ENCODE measurements at places on chromosomes 2 and 18.

DNA sequence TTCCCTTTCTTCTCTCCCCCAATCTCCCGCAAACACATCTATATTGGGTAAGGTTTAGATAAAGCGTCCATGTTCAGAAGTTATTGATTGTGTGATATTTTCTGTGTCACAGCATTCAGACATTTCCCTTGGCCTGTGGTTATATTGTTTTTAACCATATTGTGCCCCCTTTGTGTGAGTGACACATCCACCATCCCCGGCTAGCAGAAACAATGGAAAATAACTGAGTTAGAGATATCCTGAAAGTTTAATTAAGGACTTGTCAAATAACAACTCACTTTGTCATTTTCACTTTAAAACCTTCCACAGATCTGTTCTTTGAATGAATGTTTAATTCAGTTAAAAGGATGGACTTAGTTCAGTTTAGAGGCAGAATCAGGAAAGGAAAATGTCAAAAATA lies 151.0 kb downstream of the KCNJ3 start:
- DNase-seq, result no peak

- no peak for DNase-seq
These were observed 103.6 kb upstream of the LYPD6 start for GRCh38 chr2:149226790-149227189.

- DNase-seq, result no peak
These were observed 132.0 kb downstream of the EML6 start for GRCh38 chr2:54855434-54855833.

DNA sequence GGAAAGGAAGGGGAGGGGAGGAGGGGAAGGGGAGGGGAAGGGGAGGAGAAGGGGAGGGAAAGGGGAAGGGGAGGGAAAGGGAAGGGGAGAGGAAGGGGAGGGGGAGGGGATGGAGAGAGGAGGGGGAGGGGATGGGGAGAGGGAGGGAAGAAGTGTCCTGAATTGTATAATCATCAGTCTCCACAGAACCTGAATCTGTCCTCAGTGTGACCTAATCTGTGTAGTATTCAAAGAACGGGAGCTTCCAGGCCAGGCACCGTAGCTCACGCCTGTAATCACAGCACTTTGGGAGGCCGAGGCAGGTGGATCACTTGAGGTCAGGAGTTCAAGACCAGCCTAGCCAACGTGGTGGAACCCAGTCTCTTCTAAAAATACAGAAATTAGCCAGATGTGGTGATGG lies 41.1 kb upstream of the CCDC150 start:
- no peak for DNase-seq

DNA sequence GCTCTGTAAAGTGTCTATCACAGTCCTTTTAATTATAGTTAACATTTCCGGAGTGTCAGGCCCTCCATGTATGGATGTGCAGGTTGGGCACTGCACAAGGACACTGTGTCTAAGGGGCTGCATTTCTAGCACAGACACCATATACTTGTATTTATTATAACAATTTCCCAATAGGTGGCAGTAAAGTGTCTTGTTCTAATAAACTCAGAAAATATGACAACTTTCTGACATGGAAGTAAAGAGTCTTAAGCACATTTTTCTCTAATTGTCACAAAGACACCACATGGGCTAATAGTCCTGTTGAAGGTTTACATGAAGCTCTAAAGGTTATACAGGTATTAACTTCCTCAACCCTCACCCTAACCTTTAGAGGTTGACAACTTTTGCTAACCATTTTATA lies 156.6 kb downstream of the DYSF start:
- peak; percentile 62 for DNase-seq

DNA sequence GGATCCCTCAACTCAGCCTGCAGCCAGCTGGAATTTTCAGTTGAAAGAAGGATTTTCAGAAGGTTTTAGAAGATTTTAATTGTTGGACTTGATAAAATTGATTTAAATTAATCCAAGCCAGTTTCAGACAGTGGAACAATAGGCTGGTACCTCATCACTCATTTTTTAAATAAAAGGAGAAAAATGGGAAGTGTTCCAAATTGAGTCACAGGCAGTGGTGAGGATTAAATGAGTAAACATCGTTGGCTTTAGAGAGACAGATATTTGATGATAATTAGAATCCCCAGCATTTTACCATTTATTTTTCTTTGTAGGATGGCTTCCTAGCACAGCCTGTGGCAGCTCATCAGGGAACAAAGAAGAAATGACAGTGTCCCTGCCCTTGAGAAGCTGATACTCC lies 7.4 kb downstream of the CXCR4 start:
- DNase-seq, result no peak

DNA sequence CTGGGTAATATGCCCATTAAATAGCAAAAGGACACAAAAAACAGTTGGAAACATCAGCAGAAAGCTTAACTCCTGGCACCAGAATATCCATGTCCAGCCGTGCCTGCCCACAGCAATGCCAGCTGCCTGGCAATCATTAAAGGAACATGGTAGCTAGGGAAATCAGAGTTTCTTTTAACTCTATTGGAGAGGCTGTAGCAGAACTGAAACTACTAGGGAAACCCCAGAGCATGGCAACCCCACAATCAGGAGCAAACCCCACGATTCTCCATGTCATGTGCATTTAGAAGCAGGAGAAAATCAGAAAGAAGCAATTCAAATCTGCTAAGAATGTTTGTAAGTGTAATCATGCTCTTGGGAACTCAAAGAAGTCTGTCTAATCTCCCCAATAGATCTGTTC lies 409.0 kb upstream of the SMIM21 start:
- DNase-seq, result no peak

DNA sequence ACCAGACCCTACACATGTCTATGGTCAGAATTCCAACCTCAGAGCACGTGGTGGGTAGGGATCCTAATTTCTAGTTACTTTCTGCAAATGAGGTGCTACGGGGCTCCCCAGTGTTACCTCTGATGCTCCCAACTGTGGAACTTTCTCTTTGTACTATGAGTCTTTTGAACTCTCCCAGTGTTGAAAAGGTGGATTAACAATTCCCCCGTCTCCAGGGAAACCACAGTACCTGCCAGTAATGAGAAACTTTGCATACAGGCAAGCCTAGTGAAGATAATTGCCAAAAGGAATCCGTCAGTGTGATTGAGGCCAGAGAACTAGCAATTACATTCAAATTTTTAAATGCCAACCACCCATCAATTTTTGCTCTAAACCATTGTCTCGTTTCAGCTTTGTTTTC lies 129.0 kb upstream of the FOSL2 start:
- DNase-seq, result no peak

- no peak for DNase-seq
These were observed 29.0 kb downstream of the PHLPP1 start for GRCh38 chr18:62744076-62744968.

GRCh38 chr2:55371376-55371775 lies 48.3 kb downstream of the CCDC88A start:
- DNase-seq, result no peak

- DNase-seq, result no peak
These were observed 161.3 kb upstream of the REG3G start for GRCh38 chr2:78864205-78864604.

DNA sequence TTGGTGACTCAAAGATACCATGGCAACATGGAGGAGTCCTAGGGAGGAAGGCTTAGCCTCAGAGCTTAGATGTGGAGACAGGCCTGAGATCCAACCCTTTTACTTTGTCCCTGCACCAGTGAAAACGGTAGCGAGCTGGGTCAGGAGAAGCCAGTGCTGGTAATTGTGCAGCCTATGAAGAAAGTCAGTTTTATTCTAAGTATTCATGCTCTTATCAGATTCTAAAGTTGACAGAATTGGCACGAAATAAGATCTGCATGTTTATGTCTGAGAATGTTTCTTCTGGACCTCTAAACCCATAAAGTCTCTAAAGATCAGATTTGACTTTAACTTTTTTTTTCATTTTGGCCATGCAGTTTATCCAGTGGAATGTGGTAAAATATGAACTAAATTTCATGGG lies 93.8 kb downstream of the SCG2 start:
- no peak for DNase-seq

- no peak for DNase-seq
These were observed 162.2 kb downstream of the PKP4 start for GRCh38 chr2:158618891-158619490.
